PC-3 (cell line): ENCODE measurements at places on chromosomes 3 and 15. TPM values are rescaled to one million over a fixed set of nuclear protein-coding genes. Genes with fewer than 3 reads are reported as not detected.

Gene POMGNT2
- total RNA-seq = 45.7 and 51.5 TPM in 2 replicates

Gene BCHE
- 0.18 TPM in 1 of 2 replicates, not detected in the other for total RNA-seq

Gene GPR156
- 5.1 and 7.7 TPM in 2 replicates for total RNA-seq

Gene CD200
- not detected in 2 replicates for total RNA-seq

Gene ZNF80
- total RNA-seq = not detected in 2 replicates

Gene ALDH1L1
- not detected in 2 replicates for total RNA-seq

GRCh38 chr15:88634449-88634848 is 4.4 kb upstream of the ISG20 start:
- no peak for DNase-seq

DNA sequence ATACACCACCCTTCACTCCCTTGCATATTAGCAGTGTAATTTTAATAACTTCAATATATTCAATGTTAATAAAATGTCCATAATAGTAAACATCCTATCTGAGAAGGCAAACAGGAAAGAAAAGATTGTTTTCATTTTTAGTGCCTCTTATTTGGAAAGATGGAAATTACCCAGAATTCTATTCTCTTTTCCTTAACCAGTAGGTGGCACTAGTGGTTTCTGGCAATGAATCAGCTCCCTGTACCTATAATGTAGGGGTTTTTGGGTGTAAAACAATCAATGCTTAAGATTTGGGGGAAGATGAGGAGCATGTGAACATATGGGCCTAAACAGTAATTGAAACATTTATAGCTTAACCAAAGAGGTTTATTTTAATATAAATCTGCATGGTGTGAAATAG is 5.7 kb upstream of the SEMA6D start:
- peak; percentile 45 for DNase-seq

DNA sequence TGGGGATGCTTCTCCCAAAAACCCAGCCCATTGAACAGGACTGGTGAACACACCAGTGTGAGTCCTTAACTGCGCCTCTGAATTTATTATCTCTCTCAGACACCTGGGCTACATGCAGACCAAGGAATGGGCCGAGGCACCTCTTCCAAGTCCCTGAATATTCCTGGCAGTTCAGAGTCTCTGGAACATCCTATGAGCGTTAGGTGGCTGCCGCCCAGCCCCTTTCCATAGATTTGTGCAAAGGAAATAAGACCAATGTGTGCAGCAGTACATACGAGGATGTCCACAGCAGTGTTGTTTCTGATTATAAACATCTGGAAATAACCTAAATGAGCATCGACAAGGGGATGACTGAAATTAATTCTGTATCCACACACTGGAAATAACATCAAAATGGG is 104.9 kb upstream of the RPL32 start:
- no peak for DNase-seq

DNA sequence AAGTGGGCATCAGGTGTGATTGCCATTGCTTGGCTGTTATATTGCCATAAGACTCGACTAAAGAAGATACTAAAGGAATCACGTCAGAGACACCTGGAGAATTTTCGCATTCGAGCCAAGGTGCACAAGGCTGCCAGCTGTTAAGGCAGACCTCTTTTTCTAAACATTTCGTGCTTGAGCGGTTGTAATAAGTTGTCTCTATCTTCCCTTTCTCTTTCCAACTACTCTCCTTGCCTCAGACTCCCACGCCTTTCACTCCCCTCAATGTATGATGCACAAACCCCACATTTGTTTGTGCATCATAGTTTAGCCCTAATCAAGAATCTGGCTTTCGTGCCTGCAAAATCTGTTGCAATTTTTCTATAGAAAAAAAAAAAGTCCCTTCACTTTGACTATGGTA is 118.0 kb downstream of the IQCH start:
- no peak for DNase-seq

- DNase-seq = peak; percentile 74
These were observed 59.4 kb downstream of the SLC6A6 start for GRCh38 chr3:14461748-14462324.

GRCh38 chr15:46450810-46451182 is 816.0 kb downstream of the SQOR start:
- DNase-seq = no peak
